ENCODE measurements at places on chromosomes 1 and 21. TPM values are rescaled to one million over a fixed set of nuclear protein-coding genes. Genes with fewer than 3 reads are reported as not detected.

GRCh38 chr1:44641126-44642102, 32.9 kb downstream of the TMEM53 start:
- DNase-seq: no peak
- peaks cover 6% of the 10 kb centered on the region for H3K36me3 ChIP-seq
- H3K4me3 ChIP-seq: no peak overlapping the region
- no peaks in the 10 kb centered on the region for H3K27me3 ChIP-seq
- no peak overlapping the region for H3K27ac ChIP-seq

GRCh38 chr1:76782809-76783208, 84.5 kb upstream of the ST6GALNAC5 start:
- no peaks in the 10 kb centered on the region for H3K4me1 ChIP-seq
- no peak overlapping the region for H3K4me3 ChIP-seq
- no peak overlapping the region for H3K27ac ChIP-seq
- no peaks in the 10 kb centered on the region for H3K36me3 ChIP-seq

DNA sequence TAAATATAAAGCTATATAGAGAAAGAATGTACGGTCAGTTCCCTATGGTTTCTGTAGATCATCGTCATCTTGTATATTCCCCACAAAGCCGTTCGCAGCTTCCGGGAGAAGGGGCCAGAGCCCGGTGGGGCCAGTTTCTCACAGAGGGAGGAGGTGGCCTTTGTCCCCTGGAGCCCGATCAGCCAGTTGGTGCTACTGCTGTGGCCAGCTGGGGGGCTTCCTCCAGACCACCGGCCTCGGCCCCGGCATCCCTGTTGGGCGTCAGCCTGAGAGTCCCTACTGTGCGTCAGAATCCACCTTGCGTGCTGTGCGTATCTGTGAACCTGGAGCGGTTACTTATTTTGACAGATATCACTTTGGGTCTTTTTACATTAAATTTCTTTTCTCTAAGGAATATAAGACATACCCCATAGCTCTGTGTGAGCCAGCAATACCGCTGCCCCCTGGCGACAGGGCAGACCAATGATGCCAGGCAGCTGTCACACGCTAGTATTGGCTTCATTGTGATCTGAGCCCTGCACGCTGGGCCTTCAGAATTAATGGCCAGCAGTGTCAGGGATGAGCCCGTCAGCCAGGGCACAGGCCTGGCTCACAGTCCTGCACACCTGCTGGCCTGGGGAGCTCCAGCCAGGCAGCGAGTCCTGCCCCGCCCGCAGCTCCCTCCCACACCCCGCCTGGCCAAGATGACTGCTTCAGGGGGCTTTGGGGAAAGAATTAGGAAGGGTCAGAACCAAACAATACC, 145.9 kb downstream of the PGBD5 start:
- H3K36me3 ChIP-seq: peaks cover 3% of the 10 kb centered on the region
- H3K27ac ChIP-seq: no peak overlapping the region
- no peak overlapping the region for H3K4me3 ChIP-seq
- no peaks in the 10 kb centered on the region for H3K4me1 ChIP-seq
- no peaks in the 10 kb centered on the region for H3K27me3 ChIP-seq

- no peaks in the 10 kb centered on the region for H3K36me3 ChIP-seq
- no peaks in the 10 kb centered on the region for H3K27me3 ChIP-seq
- H3K4me3 ChIP-seq: peak overlapping the region; percentile 76
- H3K27ac ChIP-seq: peak overlapping the region; percentile 69
Observed at GRCh38 chr1:166489670-166490436, 323.1 kb upstream of the FAM78B start.

DNA sequence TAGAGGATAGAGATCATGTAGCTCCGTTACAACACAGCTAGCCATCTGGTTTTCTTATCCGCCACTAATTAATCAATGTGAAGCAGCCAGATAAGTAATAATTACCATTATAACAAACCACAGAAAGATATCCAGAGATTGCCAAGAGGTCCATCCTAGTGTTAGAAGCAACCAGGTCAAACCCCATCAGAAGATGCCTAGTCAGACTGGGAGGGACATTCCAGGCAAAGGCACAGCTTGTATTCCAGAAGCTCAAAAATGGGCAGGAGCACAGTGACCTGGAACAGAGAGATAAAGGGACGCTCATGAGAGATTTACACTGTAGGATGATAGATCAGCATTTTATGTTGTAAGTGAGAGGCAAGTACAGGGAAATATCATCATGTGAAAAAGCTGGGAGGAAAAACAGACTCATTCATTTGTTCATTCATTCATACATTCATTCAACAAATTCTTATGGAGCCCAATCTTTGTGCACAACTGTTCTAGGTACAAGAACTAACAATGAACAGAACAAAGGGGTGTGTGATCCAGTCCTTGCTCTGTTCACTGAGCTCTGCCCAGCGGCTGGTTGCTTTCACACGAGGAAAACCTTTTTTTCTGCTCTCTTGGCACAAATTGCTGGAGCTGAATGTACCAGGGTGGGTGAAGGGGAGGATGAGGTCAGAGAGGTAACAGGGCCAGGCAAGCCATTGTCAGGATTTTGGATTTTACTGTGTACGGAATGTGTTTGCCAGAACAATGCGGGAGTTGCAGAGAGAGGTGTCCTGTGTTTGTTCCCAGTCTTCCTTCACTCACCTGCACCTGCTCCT, 240.8 kb upstream of the FGGY start:
- DNase-seq: no peak
- H3K4me1 ChIP-seq: no peaks in the 10 kb centered on the region
- H3K36me3 ChIP-seq: no peaks in the 10 kb centered on the region
- H3K4me3 ChIP-seq: no peak overlapping the region
- H3K27ac ChIP-seq: no peak overlapping the region

DNA sequence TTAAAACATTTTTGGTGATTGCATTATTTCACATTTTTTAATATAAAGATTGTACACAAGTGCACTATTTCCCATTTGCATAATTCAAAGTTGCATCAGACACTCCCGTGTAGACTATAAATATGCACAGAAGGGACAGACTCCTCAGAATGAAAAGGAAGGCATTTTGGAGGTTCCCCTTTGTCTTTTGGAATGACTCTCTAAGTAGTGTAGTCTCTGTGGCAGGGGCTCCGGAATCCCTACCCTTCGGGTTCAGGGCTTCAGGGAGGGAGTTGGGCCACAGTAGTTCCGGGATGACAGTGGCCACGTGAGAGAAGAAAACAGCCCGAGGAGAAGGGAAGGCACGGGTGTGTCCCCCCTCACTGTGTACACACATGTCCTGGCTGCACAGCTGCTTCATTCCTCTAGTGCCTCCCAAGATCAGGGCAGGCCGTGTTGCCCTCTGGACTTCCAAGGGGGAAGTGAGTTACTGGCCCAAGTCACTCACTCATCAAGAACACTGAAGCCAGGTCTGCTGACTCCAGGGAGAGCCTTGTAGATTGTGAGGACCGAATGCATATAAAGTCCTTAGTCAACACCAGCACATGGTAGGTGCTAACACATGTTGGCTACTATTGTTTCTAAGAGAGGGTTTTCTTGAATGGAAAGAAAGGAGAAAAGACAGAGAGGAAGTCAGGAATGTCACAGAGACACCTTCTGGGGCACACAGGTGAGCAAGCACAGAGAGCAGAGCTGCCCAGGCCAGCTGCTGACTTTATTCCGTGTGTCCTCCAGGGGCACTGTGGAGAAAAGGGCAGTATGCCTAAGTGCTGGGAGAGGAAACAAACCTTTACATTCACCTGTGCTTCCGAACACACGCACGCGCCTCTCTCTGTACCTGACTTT, 39.8 kb downstream of the LHX4 start:
- H3K27ac ChIP-seq: no peak overlapping the region
- H3K4me1 ChIP-seq: no peaks in the 10 kb centered on the region
- H3K4me3 ChIP-seq: no peak overlapping the region
- H3K27me3 ChIP-seq: no peaks in the 10 kb centered on the region

- no peak for DNase-seq
- no peak overlapping the region for H3K27ac ChIP-seq
- no peak overlapping the region for H3K4me3 ChIP-seq
- H3K36me3 ChIP-seq: no peaks in the 10 kb centered on the region
- no peaks in the 10 kb centered on the region for H3K27me3 ChIP-seq
Observed at GRCh38 chr1:30749691-30750583, 7.6 kb downstream of the LAPTM5 start.

DNA sequence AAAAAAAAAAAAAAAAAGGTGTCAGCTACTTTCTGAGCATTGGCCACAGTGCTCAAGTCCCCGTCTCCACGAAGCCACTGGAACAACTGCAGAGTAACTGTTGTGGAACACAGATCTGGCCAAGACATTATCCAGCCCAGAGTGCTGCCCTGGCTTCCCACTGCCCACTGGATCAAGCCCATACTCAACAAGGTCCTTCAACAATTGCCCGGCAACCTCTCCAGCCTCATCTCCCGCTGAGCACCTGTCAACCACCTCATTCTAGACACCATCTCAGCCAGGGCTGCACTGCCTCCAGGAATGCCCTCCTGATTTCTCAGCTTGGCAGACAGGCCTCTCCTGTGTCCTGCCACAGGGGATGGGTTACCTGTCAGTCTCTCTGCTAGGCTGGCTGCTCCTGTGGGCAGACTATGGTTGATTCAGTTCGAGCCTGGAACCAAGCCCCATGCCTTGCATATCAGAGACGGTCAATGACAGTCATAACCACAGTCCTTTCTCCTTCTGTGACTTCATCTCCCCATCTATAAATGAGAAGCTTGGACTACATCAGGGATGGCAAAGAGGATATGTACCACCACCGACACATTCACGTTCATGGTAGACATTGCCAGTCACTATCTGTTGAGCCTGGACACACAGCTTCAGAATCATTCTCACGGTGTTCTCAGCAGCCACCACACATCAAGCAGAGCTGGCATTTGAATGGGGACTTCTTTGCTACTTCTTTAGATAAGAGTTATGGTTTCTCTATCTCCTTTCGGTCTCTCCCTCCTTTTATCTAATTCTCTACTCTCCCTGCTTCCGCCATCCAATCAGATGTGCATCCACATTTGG, 76.9 kb downstream of the MRPL37 start:
- no peak overlapping the region for H3K27ac ChIP-seq
- no peaks in the 10 kb centered on the region for H3K36me3 ChIP-seq

DNA sequence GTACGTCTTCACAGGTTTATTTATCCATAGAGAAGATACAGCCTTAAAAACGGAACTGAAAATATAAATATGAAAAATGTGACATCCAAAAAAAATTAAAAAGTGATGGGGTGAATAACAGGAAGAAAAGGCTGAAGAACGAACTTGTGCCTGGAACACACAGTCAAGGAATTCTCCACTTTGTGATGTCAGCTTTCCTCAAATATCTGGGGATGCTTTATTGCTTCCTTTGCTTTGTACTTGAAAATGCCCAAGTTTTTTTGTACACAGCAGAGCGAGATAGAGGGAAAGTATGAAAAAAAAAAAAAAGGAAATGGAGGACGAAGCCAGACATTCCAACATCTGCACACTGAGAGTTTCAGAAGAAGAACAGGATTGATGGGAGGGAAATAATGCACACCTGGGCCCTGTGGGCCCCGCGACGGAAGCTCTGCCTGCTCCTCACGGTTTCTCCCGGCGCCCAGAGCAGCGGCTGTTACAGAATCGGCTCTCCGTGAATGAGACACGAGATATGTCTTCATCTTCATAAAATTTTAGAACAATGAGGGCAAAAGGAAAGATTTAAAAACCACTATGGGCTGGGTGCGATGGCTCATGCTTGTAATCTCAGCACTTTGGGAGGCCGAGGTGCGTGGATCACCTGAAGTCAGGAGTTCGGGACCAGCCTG, 10.0 kb upstream of the LRRC3 start:
- H3K4me3 ChIP-seq: no peak overlapping the region
- no peaks in the 10 kb centered on the region for H3K27me3 ChIP-seq
- H3K27ac ChIP-seq: no peak overlapping the region
- no peaks in the 10 kb centered on the region for H3K36me3 ChIP-seq
- H3K4me1 ChIP-seq: no peaks in the 10 kb centered on the region

GRCh38 chr1:109564194-109564878, 15.9 kb downstream of the GNAI3 start:
- H3K27me3 ChIP-seq: no peaks in the 10 kb centered on the region
- no peaks in the 10 kb centered on the region for H3K36me3 ChIP-seq
- peaks cover 21% of the 10 kb centered on the region for H3K4me1 ChIP-seq
- no peak overlapping the region for H3K27ac ChIP-seq
- H3K4me3 ChIP-seq: no peak overlapping the region

DNA sequence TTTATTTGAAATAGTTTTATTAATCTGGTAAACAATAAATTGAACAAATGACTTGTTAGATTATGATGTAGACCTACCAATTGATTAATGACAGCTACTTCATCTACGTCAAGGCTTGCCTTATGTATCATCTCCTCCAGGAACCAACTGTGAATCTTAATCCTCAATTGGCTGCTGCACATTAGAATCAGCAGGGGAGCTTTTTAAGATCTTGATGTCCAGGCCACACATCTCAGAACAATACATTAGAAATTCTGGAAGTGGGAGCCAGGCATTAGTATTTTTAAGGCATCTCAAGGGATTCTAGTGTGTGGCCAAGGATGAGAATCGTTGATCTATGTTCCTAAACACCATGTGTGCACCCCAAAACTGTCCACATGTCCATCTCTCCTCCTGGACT, 52.0 kb upstream of the LYPLAL1 start:
- H3K4me3 ChIP-seq: no peak overlapping the region
- no peak for DNase-seq
- H3K36me3 ChIP-seq: no peaks in the 10 kb centered on the region
- H3K27me3 ChIP-seq: no peaks in the 10 kb centered on the region
- no peaks in the 10 kb centered on the region for H3K4me1 ChIP-seq

DNA sequence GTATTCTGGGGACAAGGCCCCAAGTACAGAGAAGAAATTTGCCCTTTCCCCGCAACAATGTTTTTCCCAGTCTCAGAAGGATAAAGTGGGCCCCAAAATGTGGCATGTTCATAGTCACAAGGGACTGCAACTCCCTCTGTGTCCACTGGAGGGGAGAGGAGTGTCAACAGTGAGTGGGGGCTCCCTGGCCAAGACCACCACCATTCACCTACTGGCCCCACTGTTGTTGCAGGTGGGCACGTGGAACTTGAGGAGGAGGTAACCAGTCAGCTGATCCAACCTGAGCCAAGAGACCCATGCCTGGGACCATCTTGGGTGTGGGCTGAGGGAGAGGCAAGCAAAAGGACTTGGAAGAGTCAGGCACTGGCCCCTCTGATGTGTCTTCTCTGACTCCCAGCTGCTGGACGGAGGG, 777 bp downstream of the NUDT17 start:
- peak overlapping the region; percentile 54 for H3K4me3 ChIP-seq
- peaks cover 13% of the 10 kb centered on the region for H3K36me3 ChIP-seq
- no peaks in the 10 kb centered on the region for H3K27me3 ChIP-seq
- no peak for DNase-seq
- H3K4me1 ChIP-seq: 0 out of 2 replicates have a peak, but pooled peaks cover 4% of the 10 kb centered on the region
- peak overlapping the region; percentile 81 for H3K27ac ChIP-seq

- no peak overlapping the region for H3K27ac ChIP-seq
- no peak for DNase-seq
- H3K4me3 ChIP-seq: no peak overlapping the region
- H3K27me3 ChIP-seq: no peaks in the 10 kb centered on the region
- peaks cover 16% of the 10 kb centered on the region for H3K4me1 ChIP-seq
Observed at GRCh38 chr1:151309811-151310323, 17.3 kb downstream of the PI4KB start.

ANKRD65 gene
- 1.9 TPM for total RNA-seq

OVAAL gene
- not detected for total RNA-seq

INTS7 gene
- total RNA-seq: 35.5 TPM

SYDE2 gene
- 18.2 TPM for total RNA-seq

FBLIM1 gene
- 4.3 TPM for total RNA-seq

FOXD2 gene
- total RNA-seq: 2.2 TPM

All from Panc1 (cell line).